ENCODE measurements at places on chromosomes 5 and 9.

GRCh38 chr9:70802206-70802605 lies 319.2 kb downstream of the TRPM3 start:
- peak; percentile 62 for DNase-seq

- DNase-seq, result no peak
Measured at GRCh38 chr9:135815830-135816650, 91.3 kb downstream of the CAMSAP1 start.

- no peak for DNase-seq
Measured at GRCh38 chr5:169150108-169150507, 150.8 kb downstream of the SLIT3 start.

- DNase-seq, result no peak
Measured at GRCh38 chr5:136308212-136308795, 57.0 kb downstream of the TRPC7 start.

- DNase-seq, result peak; percentile 79
Measured at GRCh38 chr5:159735749-159736660, 180.3 kb upstream of the ADRA1B start.

GRCh38 chr5:94577466-94578245 lies 40.7 kb downstream of the KIAA0825 start:
- no peak for DNase-seq

DNA sequence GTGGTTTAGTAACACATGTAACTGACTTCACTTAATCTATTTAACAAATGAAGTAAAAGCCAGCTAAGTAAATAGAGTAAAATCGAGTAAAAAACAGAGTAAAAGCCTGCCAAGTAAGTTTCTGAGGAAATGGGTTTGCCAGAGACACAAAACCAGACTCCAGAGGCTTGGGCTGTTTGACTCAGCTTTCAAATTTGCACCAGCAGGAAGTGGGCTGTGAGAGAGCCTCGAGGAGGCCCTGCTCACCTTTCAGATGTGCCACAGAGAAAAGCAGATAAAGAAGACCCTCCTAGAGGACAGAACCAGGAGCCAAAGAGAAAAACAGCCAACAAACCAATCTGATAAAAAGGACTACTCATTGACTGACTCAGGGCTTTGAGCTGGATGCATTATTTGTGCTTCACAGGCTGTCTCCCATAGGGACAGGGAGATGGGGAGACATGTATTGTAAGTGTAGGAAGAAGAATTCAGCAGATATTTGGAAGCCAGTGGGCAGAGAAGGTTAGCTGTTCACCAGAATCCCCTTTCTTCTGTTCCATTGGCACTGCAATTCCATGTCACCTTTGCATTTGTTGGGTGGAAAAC lies 14.4 kb upstream of the AMACR start:
- DNase-seq, result peak; percentile 61

DNA sequence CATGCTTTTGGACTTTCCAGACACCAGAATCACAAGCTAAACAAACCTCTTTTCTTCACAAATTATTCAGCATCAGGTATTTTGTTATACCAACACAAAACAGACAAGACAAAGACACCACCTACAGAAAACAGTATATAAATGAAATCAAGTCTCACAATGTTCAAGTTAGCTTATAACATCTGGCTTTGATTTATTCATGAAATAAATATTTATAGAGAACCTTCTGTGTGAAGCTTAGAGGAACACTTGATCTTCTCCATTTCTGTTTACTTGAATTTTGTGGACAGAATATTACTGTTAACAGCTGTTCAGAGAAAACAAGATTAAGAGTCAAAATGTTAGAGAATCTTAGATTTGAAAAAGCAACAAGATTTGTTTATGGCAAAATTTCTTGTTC lies 137.4 kb upstream of the PRR16 start:
- DNase-seq, result peak; percentile 7

GRCh38 chr9:121725008-121725775 lies 73.8 kb downstream of the DAB2IP start:
- DNase-seq, result peak; percentile 93

- no peak for DNase-seq
Measured at GRCh38 chr9:136196404-136197083, 8.4 kb downstream of the LHX3 start.

- DNase-seq, result no peak
Measured at GRCh38 chr5:178670351-178670885, 43.6 kb upstream of the CLK4 start.

DNA sequence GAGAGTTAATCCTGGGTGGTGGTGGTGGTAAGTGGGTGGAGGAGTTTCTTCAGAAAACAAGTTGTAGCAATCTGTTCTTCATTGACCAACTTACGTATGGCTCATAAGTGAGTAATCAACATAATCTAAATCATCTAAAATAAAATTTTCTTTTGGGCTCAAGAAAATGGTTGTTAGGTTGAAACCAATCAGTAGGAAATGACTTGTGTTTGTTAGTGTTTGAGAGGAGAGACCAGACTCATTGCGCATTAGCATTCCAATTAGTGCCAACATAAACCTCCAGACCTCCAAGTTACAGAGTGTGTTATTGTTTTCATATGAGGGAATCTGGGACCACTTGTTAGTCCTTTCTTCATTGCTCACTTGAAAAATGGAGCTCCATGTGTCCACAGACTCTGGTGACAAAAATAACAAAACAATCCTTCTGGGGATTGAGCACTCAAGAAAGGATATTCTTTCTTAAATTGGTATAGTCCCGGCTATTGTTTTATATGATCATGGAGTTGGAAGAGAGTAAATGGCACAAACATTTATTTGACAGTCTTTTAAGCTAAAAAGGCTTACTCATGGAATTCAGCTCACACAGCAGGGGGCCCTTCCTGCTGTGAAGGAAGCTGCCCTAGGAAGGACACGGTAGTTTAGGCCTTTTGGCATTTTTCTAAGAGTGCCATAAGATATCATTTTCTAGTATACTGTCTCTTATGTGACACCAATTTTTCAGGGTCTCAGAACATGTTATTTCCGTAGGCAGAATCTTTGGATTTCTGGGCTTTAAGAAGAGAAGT lies 441.1 kb downstream of the EBF1 start:
- peak; percentile 25 for DNase-seq

- DNase-seq, result peak; percentile 30
Measured at GRCh38 chr5:150579462-150580400, 60.7 kb upstream of the SYNPO start.

DNA sequence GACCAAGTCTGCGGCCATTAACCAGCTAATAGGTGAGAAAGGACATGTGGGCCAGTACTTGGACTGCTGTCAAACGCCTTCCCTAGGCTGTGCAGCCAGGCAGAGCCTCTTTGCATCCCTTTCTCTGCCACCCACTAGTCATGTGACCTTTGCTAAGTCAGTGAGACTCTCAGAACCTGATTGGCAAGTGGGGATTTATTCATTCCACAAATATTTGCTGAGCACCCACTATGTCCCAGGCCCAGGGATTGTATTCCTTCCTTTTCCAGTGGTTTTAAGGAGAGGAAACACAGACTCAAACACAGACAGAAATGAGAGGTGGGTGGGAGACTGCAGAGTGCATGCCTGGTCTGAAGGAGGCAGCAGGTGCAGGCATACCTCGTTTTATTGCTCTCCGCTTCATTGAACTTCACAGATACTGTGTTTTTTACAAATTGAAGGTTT lies 71.6 kb upstream of the GALNT10 start:
- peak; percentile 13 for DNase-seq

DNA sequence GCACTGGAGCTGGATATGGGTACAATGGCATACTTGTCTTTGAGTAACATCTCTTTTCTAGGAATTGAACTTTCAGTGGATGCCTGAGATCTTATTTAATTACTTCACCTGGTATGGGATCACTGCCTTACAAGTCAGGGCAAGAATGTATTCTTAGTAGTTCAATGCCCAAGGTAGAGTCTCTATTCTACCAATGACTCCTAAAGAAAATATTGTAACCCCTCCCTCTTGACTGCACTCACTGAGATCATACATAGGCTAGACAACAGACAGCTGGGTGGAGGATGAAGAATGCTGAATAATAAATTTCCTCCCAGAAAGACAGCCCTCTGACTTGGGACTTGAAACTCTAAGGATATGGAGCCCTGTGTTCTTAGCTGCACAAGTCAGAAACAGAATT lies 1216.3 kb upstream of the ACO1 start:
- no peak for DNase-seq

DNA sequence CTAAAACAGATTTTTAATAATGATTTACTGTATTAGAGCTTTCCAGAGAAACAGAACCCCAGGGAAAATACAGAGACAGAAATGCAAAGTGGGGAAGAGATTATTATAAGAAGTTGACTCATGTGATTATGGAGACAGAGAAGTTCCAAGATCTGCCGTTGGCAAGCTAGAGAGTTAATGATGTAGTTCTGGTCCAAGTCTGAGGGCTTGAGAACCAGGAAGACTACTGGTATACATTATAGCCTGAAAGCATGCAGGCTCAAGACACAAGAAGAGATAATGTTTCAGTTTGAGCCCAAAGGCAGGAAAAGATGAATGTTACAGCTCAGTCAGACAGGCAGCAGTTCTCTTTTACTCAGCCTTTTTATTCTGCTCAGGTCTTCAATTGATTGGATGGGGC lies 98.8 kb upstream of the NFIL3 start:
- DNase-seq, result no peak

DNA sequence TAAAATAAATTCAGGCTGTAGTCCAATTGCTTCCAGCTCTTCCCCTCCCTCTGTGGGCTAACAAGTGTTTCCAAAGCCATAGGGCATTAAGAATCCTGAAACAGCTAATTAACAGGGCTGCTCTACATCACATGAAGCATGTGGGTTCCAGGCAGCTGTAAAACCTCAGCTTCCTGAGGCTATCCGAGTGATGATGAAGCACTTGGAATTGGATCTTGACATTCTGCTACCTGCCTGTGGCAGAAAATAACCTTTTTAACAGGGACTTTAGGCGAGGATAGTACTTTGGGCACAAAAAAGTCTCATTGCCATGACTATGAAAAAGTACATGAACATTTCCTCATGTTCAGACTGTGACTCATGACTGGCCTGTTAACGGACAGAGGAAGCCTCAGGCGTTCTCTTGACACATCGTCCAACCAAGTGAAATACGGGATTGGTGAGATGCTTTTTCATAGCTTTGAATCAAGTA lies 107.2 kb downstream of the PDE4D start:
- DNase-seq, result peak; percentile 98

- DNase-seq, result no peak
Measured at GRCh38 chr5:178215280-178216002, 11.1 kb downstream of the HNRNPAB start.

DNA sequence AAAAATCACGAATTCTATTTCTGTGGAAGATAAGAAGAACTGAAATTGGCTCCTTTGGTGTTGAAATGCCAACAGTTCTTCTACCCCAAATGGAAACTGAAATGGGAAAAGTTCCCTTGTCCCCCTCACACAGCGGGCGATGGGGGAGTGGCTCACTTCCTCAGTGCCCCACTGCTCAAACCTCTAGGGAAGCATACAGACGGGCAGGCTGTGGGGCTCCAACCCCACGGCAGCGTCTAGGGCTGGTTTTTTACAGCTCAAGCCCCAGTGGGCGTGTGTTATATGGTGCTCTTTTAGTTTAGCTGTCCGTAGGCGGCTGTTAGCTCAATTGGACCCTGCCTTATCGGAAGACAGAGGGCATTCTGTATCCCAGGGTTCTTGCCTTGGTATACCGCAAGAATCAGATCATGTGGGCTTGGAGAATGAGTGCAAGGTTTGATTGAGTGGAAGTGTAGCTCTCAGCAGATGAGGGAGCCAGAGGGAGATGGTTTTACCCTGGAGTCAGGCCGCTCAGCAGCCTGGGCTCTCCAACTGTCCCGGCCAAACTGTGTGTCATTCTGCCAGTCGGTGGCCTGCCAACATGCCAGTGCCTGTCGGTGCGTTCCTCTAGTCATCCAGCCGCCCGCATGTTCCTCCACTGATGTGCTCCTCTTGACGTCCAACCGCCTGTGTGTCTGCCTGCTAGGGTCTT lies 166.3 kb upstream of the ZNF608 start:
- no peak for DNase-seq

DNA sequence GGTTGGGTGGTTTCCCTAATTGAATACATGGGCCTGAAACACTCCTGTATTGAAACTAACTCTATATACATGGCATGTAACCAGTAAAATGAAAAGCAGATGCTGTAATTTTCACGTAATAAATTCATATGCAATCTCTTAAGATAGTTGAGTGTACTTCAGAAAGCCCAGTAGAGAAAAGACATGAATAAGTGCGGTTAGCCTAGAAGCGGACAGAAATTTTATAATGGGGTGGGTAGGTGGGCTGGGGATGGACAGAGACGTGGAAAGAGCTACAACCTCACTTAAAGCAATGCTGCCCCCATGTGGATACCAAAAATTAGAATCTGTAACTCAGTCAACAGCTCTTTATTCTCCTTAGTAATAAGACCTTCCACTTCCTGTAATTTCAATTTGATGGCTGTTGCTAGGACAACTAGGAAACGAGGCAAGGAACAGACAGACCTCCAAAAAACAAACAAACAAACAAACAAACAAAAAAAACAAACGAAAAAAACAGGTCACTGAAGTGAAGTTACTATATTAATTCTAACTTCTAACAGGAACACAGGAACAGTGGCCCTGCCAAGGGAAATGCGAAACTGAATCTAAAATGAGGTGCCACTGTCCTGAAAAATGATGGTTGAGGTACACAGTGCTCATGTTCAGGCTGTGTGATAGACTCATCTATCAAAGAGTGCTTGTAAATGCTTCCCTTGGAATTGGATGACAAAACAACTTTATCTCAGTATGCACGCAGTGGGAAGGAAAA lies 103.4 kb upstream of the GNA14 start:
- peak; percentile 87 for DNase-seq

DNA sequence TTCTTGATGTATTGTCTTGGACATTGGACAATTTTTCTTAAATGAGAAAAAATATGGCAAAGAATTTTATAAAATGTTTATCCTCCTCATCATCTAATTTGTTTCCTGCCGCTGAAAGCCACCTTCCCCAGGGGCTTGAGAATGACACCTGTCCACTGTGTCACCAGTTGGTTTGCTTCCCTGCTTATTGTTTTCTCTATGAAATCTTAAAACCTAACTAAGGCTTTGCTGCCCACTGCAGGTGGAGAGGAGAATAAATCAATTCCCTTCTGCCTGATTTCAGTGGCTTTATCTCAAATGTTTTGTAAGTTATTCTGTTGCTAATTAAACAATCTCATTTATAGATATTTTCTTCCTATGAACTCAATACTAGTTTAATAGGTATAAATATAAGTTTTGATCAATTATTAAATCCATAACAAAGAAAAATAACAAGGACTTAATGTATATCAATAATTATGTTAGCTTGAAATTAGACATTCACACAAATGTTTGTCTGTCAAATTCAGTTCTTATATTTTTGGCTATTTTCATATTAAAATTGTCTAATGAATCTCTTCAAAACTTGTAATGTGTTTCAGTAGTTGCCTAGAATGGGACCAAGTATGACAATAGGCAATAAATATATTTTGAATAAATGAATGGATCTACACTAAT lies 822.5 kb downstream of the PTPRD start:
- peak; percentile 7 for DNase-seq

- DNase-seq, result peak; percentile 89
Measured at GRCh38 chr9:126809068-126809467, 4.2 kb downstream of the ZBTB43 start.
